ENCODE measurements at places on chromosomes 4 and X.

- no peak for DNase-seq
Observed at GRCh38 chr4:156596706-156597329, 374.8 kb downstream of the PDGFC start.

GRCh38 chr4:153374442-153374841 lies 30.0 kb downstream of the MND1 start:
- no peak for DNase-seq

DNA sequence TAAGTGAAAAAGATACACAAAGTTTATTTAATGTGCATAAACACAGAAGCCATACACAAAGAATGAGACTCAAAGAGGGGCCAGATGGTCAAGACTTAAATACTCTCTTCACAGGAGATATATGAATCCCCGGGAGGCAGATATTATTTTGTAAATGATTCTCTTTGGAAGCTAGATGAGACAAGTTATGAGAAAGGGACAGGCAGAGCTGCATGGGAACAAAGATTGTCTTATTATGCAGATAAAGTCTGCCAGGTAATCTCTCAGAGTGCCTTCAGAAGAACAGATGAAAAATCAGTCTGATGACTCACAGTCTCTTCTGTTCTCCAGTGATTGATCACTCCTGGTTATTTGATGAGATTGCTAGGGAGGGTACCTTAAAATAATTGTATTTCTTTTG lies 89.0 kb downstream of the NAF1 start:
- DNase-seq = no peak

GRCh38 chr4:141858437-141858836 lies 222.1 kb downstream of the IL15 start:
- no peak for DNase-seq

GRCh38 chr4:121255986-121256750 lies 92.0 kb upstream of the TNIP3 start:
- DNase-seq = peak; percentile 67

DNA sequence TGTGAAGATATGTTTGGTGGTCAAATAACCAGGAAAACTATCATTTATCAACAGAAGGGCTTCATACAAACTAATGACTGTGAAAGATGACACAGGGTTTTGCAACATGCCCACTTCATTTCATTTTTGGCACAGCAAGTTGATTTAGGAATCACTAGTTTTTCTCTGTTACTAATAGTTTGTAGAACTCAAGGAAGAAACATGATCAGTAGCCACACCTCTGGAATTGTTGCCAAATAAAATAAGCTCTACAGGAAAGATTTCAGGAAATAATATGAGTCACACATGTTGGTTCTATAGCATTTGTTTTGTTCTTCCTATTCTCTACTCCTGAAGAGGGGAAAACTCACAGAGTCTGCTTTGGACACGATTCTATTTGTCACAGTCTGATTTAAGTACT lies 255.4 kb downstream of the TLL1 start:
- DNase-seq = no peak

DNA sequence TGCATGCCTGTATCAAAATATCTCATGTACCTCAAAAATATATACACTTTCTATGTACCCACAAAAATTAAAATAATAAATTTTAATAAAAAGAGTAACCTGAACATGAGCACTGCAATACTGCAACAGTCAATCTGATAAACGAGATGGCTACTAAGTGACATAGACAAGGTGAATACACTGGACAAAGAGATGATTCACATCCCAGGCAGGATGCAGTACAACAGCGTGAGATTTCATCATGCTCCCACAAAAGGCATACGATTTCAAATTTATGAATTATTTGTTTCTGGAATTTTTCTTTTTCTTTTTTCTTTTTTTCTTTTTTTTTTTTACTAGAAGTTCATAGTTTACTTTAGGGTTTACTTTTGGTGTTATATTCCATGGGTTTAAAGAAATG lies 12.2 kb upstream of the FGF16 start:
- no peak for DNase-seq

GRCh38 chr4:18020145-18020670 lies 1.3 kb downstream of the LCORL start:
- peak; percentile 31 for DNase-seq

DNA sequence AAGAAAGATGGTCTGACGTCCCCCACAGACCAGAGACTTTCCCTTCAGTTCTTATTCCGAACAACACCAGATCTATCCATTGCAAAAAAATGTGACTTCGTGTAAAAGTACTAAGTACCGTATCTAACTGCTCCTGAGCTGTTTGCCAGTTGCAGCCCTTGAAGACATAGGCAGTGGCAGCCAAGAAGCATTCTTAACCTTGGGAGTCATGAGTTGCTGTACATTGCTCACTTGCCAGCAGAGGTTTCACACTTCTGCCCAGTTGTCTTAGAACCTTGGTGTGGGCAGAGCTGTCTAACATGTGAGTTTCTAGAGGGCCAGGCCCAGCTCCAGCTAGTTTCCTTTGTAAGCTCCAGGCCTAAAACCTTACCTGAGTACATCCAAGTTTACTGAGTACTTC lies 10.5 kb upstream of the CHRDL1 start:
- DNase-seq = no peak

- no peak for DNase-seq
Observed at GRCh38 chr4:37902738-37903693, 12.1 kb downstream of the TBC1D1 start.

DNA sequence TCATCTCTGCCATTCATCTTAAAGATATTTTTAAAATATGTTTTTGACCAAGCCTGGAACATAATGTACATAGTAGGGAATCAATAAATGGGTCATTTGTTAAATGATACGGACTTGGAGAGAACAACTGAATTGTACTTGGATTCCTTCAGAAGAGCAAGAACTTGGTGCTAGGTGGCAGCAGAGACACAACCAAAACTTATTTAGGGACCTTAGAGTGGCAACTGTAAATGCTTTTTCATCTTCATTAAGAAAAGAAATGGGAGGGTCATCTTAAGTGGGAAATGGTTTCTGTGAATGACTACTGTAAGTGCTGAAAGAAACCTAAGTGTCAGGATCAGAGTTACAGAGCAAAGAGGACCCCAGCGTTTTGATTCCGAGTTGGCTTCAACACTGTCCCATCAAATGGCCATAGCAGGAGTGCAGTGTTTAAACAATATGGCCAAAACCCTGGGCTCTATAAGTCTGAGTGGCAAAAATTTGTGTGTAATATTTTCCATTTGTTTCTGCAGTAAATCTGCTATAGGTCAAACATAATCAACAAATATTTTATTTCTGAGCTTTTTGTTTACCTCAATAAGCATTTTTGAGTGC lies 213.6 kb downstream of the PALLD start:
- no peak for DNase-seq

- DNase-seq = no peak
Observed at GRCh38 chrX:18707426-18708049, at the start of gene PPEF1. TSS of gene PPEF1 (plus strand) at chrX:18707645. CDS start at chrX:18707781, 136 bp downstream.

DNA sequence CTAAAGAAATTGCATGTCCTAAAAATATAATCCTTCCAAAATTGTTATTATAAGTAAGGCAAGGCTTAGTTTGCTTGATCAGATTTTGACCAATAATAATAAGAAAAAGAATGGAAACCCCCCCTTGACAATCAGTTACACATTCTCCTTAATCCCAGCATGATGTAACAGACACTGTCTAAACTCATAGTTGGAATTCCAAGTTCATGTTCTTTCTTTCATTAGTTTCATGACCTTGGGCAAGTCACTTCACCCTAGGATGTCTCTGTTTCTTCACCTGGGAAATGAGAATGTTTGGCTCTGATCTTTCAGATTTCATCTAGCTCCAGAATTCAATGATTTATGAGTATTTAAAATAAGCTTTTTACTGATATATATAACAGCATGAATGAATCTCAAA lies 64.8 kb downstream of the MAML3 start:
- no peak for DNase-seq
